ENCODE measurements at places on chromosomes 3 and 15.

- DNase-seq: no peak
These were observed 40.3 kb downstream of the BBX start for GRCh38 chr3:107562969-107563529.

DNA sequence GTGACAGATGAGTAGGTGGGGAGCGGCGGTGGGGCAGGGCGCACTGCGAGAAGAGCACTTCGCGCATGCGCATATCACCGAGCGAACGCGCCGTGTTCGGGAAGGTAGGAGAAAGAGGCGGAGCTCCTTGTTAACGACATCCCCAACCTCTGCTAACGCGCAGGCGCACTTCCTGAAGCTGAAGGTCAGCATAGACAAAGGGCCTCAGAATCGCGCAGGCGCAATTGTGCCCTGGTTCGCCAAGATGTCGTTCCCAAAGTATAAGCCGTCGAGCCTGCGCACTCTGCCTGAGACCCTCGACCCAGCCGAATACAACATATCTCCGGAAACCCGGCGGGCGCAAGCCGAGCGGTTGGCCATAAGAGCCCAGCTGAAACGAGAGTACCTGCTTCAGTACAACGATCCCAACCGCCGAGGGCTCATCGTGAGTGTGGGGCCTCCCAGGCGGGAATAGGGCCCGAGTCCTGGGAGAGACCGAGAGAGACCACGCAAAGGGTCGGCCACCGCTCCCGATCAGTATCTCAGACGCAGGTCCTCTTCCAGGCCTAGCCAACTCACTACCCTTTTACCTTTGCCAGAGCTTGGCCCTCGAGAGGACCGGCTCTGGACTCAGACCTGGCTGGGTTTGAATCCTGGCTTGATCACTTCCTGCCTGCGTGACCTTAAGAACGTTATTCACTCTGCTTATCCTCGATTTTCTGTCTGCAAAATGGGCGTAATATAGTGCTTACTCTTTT, at the start of gene NDUFB4:
TSS of gene NDUFB4 (plus strand) at position 221 of the 737 bp plus-strand sequence. CDS start at position 245, 24 bp downstream.
- DNase-seq: peak; percentile 97

GRCh38 chr15:62445244-62445643, 280.2 kb upstream of the C2CD4B start:
- no peak for DNase-seq

DNA sequence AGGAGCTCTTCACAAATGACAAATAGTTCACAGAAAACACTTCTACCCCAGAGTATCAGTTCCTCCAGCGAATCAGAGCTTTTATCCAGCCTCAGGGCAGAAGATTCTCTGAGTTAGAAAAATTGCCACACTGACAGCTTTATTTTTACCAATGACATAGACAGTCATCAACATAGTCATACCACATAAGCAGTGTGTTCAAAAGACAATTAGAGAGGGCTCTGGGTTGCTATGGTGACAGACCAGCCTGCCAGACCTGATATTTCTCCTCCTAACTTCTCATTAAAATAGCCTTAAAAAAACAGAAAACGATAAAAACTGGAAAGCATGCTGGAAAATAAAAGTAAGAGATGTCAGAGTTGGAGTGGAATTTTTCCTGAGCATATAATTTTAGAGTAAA, 45.9 kb upstream of the COL6A5 start:
- DNase-seq: no peak

DNA sequence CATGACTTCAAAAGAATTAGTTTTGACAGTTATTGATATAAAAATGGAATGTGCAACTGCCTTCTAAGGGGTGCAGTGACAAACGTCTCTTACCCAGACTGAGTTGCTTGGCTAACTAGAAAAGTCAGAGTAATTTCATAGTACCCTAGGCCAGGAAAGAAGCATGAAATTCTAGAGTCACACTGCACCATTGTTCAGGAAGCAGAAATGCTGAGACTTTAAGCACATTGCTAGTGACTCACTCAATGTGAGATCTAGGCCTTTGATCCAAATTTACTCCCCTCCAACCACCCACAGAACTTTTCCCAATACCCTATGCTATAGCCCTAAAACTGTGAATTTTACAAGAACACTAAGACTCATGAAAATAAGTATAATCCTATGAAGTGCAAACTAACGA, 110.8 kb downstream of the DUT start:
- DNase-seq: no peak

- DNase-seq: no peak
These were observed 51.1 kb upstream of the WNT5A start for GRCh38 chr3:55538158-55538557.

GRCh38 chr3:69357196-69357595, 28.7 kb downstream of the FRMD4B start:
- DNase-seq: no peak

DNA sequence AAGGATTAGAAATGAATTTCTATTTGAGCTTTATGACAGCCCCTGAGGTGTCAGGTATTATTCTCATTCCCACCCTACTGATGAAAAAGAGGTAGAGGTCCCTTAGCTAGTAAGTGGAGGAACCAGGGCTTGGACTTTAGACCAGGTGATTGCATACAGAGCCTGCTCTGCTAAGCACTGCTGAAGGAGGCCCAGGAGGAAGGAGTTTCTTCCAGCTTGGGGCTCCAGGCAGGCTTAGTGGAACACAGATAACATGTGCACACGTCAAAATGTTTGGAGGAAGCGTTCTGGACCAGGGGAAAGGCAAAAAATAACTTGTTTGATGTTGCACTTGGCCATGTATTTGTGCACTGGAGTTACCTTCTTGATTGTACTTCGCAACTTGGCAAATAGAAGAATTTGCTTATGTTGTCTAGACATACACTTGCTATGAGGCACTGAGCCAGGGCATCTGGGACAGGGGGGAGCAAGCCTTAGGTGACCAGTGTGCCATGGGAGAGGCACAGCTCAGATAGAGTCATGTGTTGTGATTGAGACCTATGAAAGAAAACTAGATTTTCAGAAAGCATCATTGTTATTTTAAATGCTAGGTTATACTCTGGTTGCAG, 22.4 kb downstream of the IFT122 start:
- DNase-seq: no peak

DNA sequence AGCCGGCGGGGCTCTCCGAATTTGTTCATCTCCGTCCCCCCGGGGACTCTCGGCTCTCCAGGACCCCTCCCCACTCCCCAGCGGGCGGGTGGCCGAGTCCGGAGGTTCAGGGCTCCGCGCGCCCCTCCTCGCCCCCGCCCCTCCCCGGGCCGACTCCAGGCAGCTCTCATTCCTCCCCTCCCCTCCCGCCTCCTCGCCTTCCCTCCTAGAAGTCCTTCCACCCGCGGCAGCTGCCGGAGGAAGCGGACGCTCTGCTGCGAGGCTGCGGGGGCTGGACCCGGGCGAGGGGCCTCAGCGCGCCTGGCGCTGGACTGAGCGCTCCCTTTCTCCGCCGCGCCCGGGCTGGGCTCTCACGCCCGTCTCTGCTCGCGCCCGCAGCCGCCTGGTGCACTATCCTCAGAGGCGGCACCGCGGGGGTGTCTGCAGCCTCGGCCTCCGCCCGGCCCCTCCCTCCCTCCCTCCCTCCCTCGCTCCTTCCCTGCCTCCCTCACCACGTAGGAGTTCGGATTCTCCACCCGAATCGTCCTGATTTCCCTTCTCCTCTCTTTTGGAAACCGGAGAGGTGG, at the start of gene ROBO2:
TSS of gene ROBO2 (plus strand) at position 494 of the 566 bp plus-strand sequence. CDS start 687 bp downstream, outside the sequence.
- DNase-seq: peak; percentile 19

- no peak for DNase-seq
These were observed 5.6 kb downstream of the TP53BP1 start for GRCh38 chr15:43487271-43487895.

GRCh38 chr3:176690083-176690869, 507.0 kb downstream of the TBL1XR1 start:
- no peak for DNase-seq

DNA sequence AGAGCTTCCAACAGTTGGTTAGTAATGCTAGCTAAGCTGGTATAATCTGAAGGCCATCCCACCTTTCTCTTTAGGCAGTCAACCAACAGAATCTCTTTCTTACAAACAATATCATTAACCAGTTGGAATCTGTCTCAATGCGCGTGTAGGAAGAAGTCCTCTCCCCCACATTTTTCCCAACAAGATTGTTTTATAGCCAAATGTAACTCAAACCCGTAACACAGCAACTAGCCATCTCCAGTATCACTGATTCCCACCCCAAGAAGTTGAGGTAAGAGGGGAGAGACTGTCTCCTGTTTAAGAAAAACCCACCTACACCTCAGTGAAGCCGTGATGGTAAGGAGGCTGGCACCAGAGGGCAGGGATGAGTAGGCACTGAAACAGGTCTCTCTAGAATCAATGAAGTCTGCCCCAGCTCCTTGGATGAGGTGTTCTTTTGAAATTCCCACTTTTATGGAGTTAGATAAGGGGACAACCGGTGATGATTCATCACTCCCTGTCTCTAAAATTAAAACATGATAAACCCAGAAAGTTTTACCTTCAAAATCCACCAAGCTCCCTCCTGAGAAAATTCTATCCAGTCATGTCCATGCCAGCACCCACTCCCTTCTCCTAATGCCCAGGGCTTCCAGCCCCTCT, 30.9 kb downstream of the CDC25A start:
- DNase-seq: no peak

DNA sequence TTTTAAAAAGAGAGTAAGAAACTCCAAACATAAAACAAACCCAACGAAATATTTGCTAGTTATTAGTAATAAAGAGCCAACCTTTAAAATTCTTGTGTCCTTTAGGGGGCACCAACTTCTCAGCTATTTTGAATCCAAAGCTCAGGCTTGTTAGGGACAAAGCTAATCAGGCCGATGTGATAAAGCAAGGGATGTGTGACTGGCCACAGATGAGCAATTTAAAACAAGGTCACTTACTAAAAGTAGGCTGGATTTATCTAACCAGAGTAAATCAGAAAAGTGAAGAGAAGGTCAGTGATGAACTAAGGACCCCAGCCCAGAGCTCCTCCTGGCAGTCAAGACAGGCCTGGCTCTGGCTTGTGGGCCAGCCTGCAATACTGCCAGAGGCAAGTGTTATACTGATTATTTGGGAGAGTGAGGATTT, 108.5 kb downstream of the CYP19A1 start:
- DNase-seq: no peak

DNA sequence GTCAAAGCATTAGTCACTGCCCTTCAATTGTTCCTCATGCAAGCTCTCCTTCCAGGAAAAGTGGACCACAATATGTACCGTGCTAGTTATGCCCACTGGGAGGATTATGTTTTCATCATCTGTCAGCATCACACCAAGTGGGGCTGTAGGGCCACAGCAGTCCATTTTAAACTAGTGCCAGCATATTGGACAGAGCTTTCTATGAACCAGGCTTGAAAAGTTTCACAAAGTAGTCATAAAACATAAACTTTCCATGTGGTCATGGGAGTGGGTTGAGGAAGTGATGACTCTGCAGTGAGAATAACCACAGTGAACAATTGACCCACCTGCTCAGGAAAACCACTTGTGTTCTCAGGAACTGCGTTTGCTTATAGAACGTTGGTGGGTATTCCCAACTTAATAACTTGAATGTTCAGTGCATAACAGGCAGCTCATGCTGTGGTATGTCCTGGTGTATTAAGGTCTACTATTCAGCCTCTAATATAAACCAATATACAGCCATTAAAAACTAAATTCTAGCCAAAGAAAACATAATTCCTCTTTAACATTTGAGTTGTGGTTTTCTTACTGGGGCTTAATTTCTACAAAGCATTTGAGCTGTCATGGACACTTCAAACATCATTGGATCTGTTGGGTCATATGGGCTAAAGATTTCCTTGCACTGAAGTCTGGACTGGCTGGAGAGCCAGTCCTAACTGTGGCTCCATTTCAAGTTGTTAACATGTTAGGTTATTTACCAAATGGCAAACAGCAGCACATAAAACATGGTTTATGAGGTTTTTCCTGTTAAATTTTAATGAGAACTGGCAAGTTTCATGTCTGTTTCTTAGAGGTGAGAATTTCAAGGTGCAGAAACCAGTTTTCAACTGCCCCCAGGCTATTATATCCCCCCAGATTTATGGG, 274.1 kb downstream of the OTOL1 start:
- DNase-seq: peak; percentile 77

- DNase-seq: no peak
These were observed 404.6 kb upstream of the C2CD4B start for GRCh38 chr15:62569460-62570404.

GRCh38 chr15:23467110-23467600, 20.1 kb upstream of the GOLGA6L2 start:
- no peak for DNase-seq

GRCh38 chr3:139601191-139601961, 61.8 kb upstream of the RBP1 start:
- DNase-seq: no peak

DNA sequence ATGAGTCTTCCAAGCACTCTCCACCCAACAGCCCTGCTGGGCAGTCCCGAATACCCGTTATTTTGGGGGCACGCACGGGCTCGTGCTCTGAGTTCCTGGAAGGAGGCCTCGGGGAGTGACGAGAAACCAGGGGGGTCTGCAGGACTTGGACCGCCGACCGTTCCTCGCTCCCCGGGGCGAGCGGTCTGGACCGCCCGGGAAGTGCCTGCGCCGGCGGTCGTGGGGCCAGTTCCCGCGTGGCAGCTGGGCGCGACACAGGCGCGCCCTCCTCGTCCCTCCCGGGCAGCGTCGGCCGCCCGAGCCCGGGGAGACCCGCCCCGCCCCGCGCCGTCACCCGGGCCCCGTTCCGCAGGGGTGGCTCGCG, 387 bp downstream of the GNB4 start:
- DNase-seq: no peak

DNA sequence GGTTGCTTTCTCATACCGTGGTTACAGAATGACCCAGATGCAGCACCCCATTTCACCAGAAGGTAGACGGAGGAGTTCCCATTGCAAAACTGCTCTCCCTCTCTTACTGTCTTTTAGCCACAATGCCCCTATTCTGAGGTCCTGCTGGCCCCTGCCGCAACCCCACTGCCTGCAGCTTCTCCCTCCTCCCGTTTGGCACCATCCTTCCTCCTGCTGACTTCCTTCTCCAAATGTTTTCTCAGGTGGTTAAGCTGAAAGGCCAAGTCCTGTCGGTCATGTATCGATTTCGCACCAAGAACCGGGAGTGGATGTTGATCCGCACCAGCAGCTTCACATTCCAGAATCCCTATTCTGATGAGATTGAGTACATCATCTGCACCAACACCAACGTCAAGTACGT, 132.3 kb upstream of the ABHD17C start:
- no peak for DNase-seq

DNA sequence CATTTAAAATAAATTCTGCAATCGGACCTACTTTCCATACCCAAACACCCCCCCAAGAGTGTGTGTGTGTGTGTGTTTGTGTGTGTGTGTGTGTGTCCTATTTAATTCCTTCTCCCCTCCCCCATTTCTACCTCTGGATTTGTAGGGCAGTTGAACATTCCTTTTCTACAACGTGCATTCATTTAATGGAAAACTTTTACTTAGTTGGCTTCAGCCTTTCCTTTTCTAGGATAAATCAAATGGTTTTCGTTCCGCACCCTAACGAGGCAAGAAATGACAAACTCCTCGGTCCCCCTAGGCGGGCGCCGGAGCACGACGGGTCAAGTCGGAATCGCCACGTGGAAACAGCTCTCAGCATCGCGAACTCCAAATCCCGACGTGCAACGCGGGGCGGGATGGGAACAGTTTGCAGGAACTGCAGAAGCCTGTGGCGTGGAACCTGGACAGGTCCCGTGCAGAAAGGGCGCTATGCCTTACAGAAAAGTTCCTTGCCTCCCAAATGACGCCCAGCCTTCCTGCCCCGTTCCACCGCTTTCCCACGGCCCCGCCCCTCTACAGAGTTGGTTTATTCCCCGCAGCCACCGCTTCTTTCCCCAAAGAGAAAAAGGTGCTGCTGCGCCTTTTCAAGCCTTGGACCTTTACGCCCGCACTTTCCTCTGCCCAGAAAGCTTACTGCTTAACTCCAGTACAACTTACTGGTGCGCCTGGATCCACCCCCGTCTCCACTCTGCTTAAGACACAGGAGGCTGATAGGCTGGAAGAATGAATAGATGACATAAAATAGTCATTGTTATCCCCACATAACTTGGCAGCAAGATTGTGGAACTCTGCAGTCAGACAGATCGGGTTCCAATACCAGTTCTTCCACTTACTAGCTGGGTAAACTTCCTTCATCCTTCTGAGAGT, 1.1 kb upstream of the EIF2B5 start:
- peak; percentile 76 for DNase-seq
